ENCODE measurements at places on chromosomes 2 and 18.

DNA sequence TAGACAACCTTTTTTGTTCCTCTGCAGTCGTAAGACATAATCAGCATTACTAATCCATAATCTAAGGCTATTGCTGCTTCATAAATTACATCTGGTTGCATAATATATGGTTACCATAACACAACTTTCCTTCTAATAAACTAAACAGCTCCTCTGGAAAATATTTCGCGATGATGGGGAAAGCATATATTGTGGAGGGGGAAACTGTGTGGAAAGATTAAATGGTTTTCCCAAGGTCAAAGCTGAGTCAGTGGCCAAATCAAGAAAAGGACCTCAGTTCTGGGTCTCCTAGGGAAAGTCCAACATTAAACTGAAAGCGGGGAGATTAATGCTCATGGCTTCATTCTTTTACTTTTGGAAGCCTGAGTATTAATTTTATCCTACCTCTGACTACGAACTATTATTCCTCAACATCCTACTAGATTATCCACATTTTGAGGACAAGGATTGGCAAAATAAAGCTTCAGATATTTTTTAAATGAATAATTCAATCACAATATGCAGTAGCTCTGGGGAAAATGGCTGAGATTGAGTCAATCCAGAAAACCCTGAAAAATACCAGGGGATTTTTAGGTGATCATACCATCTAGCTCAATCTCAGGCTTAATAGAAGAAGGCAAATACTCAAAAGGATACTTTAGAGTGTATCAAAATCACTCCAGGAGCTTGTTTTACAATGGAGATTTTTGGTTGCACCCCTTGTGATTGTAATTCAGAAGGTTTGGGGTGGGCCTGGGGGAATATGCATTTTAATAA lies 33.8 kb upstream of the STK17B start:
- DNase-seq = no peak

DNA sequence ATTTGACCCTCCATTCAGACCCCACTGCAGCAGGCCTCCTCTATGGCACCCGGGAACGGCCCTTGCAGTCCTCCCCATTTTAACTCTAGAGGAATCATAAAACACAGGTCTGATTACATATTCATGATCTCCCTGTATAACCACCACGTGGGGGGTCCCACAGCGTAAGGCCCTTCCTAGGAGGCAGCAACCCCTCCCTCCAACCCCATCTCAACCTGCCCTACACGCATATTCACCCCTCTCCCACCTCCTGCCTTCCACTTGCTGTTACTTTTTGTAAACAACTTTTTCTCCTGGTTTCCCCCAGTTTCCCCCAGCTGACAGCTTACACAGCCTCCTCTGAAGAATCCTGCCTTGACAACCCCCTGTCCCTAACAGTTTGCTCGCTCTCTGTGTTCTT lies 85.1 kb upstream of the FOXI3 start:
- DNase-seq = no peak

- no peak for DNase-seq
These were observed 96.0 kb downstream of the RHOB start for GRCh38 chr2:20542746-20543468.

GRCh38 chr2:47119001-47119400 lies 36.1 kb downstream of the STPG4 start:
- no peak for DNase-seq

DNA sequence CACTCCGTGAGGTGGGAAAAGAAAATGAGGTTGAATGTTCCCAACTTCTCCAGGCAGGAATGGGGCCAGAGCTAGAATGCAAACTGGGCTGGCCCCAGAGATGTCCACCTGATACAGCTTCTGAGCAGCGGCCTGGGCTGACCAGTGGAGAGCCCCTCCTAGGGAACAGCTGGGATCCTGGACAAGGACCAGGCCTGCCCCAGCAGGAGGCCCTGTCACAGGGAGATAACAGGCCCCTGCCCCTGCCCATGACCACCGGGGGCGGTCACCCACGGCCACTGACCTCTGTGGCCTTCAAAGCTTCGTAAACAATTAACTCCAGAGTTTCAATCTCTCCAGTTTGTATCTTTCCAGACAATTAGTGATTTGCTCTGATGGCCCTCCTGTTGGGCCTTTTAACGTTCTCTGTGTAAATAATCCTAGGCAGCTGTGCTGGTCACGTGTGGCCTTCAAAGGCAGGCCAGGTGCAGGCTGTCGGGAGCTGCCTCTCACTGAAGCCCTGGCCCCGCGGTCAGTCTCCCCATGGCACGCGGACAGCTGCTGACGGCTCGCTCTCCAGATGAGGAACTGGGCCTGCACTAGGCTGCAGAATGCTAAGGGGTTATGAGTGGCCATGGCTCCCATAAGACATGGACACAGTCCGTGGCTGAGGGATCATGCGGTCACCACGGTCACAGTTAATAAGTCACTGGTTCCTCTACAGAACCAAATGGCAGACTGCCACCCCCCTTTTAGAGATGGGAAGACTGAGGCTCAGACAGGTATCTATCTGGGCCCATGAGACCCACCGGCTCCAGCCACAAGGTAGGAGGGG lies 9.2 kb downstream of the HS6ST1 start:
- DNase-seq = no peak

- DNase-seq = peak; percentile 1
These were observed 797.6 kb upstream of the CDH2 start for GRCh38 chr18:28974504-28974903.

GRCh38 chr18:55706898-55707297 lies 118.9 kb upstream of the TCF4 start:
- DNase-seq = no peak

DNA sequence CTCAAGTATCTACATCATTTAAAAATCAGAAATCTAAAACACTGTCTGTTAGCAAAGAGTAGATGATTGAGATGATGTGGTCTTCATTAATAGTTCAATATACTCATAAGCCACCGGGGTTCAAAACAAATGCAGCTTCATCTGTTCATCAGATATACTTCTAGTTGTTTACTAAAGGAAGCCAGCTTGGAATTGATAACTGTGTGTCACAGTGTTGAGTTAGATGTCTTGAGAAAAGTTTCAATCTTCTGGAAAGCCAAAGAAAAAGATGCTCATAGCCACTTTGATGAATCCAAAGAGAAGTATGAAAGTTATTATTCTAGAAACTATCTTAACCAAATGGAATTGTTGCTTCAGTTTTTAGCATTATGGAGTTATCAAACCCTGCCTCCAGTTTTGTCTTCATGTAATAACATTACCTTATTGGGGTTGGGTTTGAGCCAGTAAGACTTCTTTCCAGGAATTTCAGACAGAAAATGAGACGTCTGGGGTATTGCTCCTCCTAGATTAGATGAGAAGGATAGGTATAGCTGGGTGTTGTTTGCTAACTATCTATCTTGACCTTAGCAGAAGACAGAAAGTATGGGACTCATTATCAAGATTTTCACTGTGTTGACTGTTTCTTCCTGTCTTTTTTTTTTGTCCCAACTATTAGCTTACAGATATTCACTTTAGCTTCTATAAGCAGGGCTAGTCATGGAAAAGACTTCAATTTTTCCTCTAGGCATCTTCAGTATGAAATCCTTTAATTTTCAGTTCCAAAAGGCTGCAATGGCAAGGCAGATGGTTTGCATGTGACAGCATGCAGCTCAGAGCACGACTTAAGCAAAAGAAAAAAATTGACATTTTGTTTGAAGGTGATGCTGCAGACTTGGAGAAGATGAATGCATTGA lies 66.5 kb downstream of the LNPK start:
- DNase-seq = no peak

DNA sequence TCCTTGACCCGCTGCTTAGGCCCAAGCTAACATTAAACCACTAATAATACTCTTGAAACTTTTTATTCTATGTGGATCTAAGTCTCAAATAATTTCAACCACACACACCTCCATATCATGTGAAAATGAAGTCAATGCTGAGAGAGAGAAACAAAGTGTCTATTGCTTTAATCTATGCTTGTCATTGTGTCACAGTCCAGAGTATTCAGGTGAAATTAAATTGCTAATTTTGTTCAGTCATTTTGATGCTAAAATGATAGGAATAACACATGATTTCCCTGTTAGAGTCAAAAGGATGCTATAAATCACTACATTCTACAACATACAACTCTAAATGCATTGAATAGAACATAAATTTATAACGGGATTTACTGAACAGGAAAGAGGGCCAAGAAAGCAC lies 195.4 kb downstream of the ERBB4 start:
- DNase-seq = no peak

- DNase-seq = no peak
These were observed 4.2 kb downstream of the ERMN start for GRCh38 chr2:157321466-157321865.

GRCh38 chr2:21633466-21633865 lies 509.7 kb downstream of the TDRD15 start:
- no peak for DNase-seq

- DNase-seq = no peak
These were observed 3.5 kb upstream of the PARD6G start for GRCh38 chr18:80250740-80251364.

- no peak for DNase-seq
These were observed 608.0 kb downstream of the SUCLG1 start for GRCh38 chr2:83851066-83851465.

GRCh38 chr18:10217211-10217610 lies 237.2 kb upstream of the APCDD1 start:
- DNase-seq = no peak

DNA sequence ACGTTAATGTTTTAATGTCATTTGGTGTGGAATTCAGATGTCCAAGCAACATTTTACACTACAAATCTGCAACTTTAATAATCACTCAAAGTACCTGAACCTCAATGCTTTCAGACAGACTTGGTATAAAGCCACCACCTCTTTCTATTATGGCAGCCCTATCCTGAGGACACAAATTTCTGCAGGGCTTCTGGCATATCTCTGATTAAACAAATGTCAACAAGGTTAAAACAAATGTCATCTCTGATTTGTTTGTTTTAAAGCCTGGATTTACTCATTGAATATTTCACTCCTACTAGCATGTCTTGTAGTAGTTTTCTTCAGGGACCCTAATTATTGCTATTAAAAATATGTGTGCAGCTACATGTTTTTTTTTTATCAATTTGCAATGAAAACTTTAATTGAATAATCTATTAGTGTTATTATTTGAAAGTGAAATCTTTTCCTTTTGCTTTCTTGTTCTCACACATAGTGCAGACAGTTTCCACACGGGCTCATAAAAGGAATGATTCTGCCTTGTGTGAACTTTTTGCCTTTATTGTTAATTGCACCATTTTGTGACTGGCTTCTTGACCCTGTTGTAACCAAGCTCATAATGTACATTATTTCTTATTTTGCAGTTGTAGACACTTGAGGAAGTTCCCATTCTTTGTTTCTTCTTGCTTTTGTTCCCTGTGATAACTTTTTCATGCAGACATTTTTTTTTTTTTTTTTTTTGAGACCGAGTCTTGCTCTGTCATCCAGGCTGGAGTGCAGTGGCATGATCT lies 30.1 kb downstream of the IL37 start:
- DNase-seq = no peak

- no peak for DNase-seq
These were observed 7.9 kb downstream of the PMAIP1 start for GRCh38 chr18:59907660-59908059.

- DNase-seq = peak; percentile 39
These were observed 222.9 kb upstream of the NCKAP5 start for GRCh38 chr2:133791191-133791590.

DNA sequence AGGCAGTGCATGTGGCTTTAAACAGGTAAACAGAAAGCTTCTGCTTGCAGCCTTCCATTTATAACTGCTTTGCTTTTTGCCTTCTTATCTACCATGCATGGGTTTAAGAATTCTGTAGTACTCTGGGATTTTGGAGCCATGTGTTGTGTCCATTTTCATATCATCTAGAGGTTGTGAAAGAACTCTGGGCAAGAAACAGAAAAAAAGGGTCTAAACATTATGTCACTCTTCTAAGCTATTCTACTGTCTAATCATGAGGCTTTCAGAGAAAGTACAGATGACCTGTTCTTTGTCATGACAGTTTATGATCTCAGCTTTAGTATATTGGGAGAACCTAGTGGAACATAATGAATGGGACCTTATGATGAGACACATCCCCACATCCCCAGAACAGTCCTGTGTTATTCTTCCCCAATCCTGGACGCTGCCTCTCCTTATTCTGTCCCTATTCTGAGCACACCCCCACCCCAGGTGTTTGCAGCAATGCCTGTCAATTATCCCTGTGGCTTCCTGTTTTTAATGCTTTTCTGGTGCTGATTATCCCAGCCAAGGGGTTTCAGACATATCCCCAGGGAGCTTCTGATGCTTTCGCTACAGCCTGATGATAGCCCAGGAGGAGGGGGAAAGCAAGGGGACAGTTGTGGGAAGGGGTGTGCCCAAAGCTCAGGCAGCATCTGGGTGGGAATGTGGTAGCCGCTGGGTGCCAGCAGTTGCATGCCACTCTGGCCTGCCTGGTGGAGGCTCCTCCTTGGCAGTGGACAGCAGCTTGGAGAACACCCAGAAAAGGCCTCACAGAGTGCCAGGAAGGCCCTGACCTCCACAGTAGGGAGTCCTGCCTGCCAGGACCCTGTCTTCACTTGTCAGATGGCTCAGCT lies 169.5 kb upstream of the MAP3K20 start:
- DNase-seq = no peak

DNA sequence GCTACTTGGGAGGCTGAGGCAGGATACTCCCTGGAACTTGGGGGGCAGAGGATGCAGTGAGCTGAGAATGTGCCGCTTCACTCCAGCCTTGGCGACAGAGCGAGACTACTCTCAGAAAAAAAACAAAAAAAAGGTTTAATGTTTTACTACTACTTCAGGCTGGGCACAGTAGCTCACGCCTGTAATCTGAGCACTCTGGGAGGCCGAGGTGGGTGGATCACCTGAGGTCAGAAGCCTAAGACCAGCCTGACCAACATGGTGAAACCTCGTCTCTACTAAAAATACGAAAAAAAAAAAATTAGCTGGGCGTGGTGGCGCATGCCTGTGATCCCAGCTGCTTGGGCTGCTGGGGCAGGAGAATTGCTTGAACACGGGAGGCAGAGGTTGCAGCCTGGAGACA lies 75.7 kb upstream of the ATIC start:
- no peak for DNase-seq

DNA sequence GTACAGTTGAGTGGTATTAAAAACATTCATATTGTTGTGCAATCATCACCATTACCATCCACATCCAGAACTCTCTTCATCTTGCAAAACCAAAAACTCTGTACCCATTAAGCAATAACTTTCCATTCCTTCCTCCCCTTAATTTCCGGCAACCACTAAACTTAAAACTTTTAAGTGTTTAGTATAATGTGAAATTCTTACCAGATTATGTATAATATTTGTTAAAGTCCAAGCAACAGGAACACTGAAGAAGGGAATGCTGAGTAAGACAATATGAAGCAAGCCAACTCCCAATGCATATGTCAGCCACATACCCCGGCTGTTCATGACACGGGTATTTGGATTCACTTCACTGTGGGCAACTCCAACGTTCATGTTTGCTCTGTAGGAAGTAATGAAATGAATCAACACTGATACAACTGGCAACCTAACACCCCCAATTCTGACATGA lies 1.9 kb downstream of the ORMDL1 start:
- DNase-seq = peak; percentile 67
